ENCODE measurements at places on chromosomes 12 and 14.

- DNase-seq, result no peak
Observed at GRCh38 chr12:93273834-93274564, 103.7 kb upstream of the NUDT4 start.

GRCh38 chr14:33364466-33364865 lies 425.8 kb downstream of the NPAS3 start:
- no peak for DNase-seq

- DNase-seq, result no peak
Observed at GRCh38 chr14:89444044-89444443, 27.0 kb upstream of the FOXN3 start.

- no peak for DNase-seq
Observed at GRCh38 chr14:26897196-26897595, 299.4 kb upstream of the NOVA1 start.

DNA sequence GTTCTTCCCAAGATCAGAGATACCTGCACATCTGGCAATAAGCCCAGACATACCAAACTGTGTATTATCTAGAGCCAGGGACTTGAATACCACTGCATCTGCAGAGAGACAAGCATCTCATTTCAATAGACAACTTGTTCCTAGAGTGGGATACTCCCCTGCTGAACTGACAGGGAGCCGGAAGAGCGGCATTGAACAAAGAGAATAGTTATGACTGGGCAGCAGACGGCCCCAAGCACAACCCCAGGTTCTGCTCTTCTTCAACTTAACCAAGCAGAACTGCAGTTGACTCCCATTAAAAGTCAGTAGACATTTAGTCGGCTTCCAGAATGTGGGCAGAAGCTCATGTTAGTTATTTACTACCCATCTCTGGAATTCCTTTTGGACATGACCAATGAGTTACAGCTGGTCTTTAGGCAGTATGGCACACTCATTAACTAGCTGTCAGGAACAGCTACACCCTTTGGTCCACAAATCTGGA lies 112.9 kb downstream of the HMGA2 start:
- no peak for DNase-seq

GRCh38 chr12:129570796-129571400 lies 332.9 kb downstream of the TMEM132D start:
- no peak for DNase-seq

DNA sequence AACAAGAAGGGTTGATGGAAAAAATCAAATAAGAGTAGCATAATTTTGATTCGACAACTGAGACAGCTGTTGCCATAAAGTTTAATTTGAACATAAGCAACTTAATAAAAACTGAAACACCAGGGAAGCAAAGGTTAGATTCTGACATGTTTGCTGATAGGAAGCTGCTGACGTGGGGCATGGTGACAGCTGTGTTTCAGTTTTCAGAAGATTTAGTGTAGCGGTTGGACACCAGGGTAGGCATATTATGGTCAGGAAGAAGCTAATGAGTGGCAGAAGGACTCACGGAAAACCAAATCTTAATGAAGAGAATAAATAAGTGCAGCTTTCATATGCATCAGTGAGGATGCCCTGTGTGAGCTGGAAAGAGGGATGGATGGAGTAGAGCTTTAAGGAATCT lies 336.7 kb upstream of the RPL10L start:
- DNase-seq, result no peak

DNA sequence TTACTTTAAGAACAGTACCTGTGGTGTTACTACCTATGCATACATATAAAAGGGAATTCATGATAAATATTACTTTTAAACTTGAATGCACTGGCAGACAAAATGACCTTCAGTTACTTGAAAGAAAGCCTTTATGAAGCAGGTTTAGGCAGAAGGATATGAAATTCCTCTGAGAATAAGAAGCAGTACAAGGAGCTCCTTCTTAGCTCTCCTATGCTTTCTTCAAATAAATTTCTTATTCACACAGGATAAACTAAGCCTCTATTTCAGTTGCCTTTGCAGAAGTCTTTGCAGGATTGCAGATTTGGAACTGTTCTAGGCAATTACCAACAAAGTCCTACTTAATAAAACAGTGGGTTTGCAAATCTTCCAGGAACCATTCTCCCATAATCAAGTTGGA lies 1.0 kb downstream of the EPYC start:
- no peak for DNase-seq

GRCh38 chr12:51393676-51394545 lies 2.7 kb upstream of the GALNT6 start:
- peak; percentile 77 for DNase-seq

DNA sequence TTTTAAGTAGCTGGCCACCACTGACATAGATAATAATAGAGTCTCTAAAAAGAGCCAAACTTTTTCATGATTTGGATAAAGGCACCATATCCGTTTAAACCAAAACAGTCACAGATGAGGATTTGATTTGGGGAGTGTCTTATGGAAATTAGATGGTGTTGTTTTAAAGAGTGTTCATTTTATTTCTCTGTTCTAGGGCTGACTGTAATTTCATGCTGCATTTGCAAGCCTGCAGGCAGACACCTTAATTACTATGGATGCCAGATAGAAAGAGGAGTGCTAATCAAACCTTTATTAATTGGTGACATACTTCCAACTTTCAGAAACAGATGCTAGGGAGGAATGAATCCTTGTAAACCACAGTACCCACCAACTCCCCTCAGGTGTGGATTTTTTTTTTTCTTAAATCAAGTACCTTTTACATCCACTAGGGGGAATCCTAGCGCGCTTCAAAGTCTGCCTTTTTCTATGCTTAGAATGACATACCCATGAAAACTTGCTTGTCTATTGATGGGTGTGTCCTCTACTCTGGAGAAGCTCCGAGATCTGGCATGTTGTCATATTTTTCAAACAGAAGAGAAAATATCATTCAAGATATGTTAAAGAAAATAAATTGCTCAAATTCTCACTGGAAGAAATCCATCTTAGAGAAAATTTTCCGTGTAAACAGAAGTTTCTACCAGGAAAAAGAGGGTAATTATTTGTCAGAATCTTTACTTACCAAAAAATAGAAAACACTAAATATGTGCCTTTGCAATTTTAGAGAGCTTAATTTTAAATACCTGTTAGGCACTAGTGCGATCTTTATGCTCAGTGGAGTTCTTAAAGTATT lies 14.2 kb upstream of the PLXNC1 start:
- peak; percentile 79 for DNase-seq

- no peak for DNase-seq
Observed at GRCh38 chr14:86521031-86521730, 991.2 kb downstream of the FLRT2 start.

- peak; percentile 60 for DNase-seq
Observed at GRCh38 chr14:28756884-28757570, 9.6 kb upstream of the FOXG1 start.

- no peak for DNase-seq
Observed at GRCh38 chr12:42660968-42661937, 71.7 kb upstream of the PRICKLE1 start.

GRCh38 chr12:50112456-50113218 lies 601 bp downstream of the COX14 start:
- DNase-seq, result peak; percentile 62

DNA sequence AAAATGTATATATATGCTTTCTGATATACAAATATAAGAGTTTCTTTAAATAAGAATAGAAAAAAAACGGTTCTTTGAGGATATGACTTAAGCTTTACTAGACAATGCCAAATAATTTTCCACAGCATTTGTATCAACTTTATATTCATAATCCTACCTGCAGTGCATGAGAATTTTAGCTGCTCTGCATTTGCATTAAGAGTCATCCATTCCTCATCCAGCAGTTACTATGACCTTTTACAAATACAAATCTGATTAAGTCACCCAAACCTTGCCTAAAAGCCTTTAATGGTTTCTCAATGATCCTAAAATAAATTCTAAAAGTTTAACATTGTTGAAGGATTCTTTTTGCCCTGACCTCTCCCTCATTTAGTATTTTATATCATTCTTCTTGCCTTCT lies 116.5 kb downstream of the MGAT4C start:
- no peak for DNase-seq

DNA sequence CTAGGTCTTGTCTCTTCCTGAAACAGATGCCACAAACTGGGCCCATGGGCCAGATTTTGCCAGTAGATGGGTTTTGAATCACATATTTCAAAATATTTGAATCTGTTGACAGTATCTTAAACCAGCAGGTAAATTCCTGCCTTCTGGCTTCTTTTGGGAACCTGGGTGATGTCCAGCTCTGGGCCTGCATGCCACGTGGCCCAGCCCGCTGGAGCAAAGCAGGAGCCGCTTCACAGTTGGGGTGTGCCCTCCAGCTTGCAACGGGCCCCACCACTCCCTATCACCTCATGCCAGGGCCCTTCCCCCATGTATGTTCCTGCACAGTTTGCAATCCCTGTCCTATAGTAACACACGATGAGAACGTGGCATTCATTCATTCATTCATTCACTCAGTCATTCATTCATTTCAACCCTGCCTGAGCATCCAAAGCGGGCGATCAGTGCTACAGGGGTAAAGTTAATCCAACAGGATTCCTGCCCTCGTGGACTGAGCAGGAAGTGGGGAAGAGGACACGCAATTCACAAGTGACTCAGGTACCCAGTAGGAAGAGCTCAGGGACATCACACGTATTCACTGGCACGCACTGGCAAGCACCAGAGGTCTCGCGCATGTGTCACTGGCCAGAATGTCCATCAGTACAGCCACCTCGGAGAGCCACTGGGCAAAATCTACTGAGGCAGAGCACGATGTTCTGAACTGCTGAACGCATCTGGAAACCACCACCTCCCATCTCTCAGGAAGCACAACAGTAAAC lies 27.8 kb downstream of the SCARB1 start:
- no peak for DNase-seq

- no peak for DNase-seq
Observed at GRCh38 chr12:63924781-63925180, 80.3 kb downstream of the SRGAP1 start.

DNA sequence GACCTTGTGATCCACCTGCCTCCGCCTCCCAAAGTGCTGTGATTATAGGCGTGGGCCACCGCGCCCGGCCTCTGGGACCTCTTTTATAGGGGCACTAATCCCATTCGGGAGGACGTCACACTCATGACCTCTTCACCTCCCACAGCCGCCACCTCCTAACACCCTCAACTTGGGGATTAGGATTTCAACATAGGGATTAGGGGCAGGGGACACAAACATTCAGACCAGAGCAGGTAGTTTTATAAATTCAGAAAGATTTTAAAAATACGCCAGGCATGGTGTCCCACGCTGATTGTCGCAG lies 49.4 kb downstream of the TPCN1 start:
- DNase-seq, result no peak

GRCh38 chr14:67228325-67228984 lies 12.8 kb upstream of the PALS1 start:
- DNase-seq, result no peak

- DNase-seq, result no peak
Observed at GRCh38 chr12:12466157-12466556, 96.5 kb downstream of the DUSP16 start.

GRCh38 chr12:106197906-106198623 lies 49.8 kb downstream of the CKAP4 start:
- DNase-seq, result no peak

GRCh38 chr14:33734387-33734786 lies 216.5 kb downstream of the EGLN3 start:
- no peak for DNase-seq

GRCh38 chr12:20366776-20367409 lies 1.4 kb upstream of the PDE3A start:
- DNase-seq, result no peak

DNA sequence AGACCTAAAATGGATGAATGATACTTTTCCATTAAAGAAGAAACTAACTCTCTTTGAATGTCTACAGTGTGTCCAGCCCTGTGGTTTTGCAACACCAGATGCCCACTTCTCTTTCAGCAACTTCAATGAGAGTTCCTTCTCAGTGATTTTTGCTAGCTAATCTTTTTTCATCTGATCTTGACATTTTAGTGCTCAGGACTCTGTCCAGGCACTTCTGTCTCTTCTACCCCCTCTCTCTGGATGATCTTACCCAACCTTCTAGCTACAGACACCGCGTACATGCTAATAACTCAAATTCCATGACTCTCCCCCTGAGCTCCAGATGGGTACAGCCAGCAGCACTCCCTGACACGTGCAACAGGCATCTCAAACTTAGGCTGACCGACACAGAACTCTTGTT lies 161.1 kb upstream of the FOXN3 start:
- DNase-seq, result no peak

- no peak for DNase-seq
Observed at GRCh38 chr12:4369548-4369947, 10.0 kb downstream of the FGF23 start.

DNA sequence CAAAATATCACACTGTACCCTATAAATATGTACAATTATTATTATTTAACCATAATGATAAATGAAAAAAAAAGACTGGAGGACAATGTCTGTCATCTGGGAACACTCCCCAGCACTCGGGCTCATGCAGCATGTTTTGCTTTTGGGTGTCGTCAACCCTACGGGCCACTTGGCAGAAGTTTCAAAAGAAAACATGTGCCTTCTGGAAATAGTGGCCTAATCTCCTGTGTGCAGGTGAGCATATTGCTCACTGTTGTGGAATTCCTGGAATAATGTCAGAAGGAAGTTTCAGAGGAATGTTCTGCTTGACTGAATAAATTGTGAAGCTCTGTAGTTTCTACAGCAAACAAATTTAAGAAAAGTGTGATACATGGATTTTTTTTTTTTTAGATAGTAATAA lies 298.3 kb downstream of the SSPN start:
- DNase-seq, result no peak

- no peak for DNase-seq
Observed at GRCh38 chr14:33280646-33281045, 342.0 kb downstream of the NPAS3 start.

DNA sequence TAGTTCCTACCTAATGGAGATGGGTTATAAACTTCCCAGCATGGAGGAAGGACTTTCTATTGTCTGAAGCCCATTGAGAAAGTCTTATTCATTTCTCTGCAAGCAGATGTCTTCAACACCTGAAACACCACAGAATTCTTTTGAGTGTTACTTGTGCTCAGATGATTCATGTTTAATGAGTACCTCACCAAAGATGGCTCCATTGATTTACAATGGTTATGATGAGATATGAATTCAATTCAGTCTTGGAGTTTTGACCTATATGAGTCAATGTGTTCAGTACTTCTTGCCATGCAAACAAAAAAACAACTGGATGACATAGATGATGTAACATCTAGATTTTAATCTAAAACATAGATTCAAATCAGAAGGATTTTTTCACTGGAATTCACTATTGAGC lies 15.4 kb upstream of the PAWR start:
- no peak for DNase-seq
